Stimulated activated CD8-positive, alpha-beta memory T cell treated with anti-CD3 and anti-CD28 coated beads, Interleukin-4, amount 100 ng/mL, for 48 hours (primary cell): ENCODE measurements at places on chromosomes 11 and 22.
A peak's percentile ranks its signal among the peaks of the same experiment; 100 is the strongest.

GRCh38 chr11:45896422-45896984 is 10.6 kb downstream of the FREY1 start:
- DNase-seq = no peak

DNA sequence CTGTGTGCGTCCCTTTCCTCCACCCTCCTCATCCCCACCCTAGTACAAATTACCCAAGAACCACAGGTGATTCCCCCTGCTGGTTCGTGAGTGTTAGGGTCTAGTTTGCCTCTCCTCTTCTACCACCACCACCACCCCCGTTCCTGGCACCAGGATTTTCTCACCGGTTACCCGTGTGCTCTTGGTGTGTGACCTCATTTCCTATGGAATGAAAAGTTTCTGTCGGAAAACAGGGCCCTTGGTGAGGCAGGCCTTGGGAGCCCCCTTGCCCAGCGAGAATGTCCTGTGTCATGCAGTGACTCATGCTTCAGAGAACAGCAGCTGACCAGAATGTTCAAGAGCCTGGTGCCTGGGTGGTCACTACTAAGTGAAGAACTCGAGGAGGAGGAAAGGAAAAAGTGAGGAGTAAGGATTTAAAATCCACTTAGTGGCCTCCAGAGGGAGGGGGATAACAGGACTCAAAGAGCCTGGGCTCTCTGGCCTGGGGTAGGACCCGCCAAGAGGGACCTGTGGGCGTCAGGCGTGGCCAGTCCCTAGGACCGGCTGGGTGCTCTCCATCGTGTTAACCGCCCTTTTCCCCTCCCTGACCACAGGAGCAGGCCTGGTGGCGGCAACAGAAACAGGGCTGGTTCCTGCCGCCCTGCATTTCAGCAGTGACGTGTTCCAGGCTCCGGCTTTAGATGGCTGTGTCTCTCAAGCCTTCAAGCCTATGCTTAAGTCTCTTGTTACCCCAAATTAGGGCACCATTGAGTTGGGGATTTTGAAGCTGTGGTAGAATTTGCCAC is 30.2 kb downstream of the C22orf31 start:
- peak; percentile 26 for DNase-seq

- peak; percentile 67 for DNase-seq
Observed at GRCh38 chr22:22884888-22885840, 2.5 kb upstream of the IGLL5 start.

- no peak for DNase-seq
Observed at GRCh38 chr11:64637334-64638017, 46.5 kb downstream of the SLC22A12 start.

- DNase-seq = no peak
Observed at GRCh38 chr11:94402355-94402754, 1.1 kb upstream of the GPR83 start.

GRCh38 chr22:29146771-29147170 is 58.9 kb upstream of the EMID1 start:
- DNase-seq = no peak

DNA sequence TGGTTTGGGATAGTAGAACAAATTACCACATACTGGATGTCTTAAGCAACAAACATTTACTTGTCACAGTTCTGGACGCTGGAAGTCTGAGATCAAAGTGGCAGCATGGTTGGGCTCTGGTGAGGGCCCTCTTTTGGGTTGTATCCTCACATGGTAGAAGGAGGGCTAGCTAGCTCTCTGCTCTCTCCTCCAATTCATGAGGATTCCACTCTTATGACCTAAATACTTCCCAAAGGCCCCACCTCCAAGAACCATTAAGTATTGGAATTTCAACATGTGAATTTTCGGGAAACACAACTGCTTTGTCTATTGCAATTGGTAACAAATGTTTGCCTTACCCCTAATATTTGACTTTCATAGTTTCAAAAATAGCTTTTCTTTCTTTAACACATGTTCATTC is 52.6 kb downstream of the MUC15 start:
- DNase-seq = no peak

DNA sequence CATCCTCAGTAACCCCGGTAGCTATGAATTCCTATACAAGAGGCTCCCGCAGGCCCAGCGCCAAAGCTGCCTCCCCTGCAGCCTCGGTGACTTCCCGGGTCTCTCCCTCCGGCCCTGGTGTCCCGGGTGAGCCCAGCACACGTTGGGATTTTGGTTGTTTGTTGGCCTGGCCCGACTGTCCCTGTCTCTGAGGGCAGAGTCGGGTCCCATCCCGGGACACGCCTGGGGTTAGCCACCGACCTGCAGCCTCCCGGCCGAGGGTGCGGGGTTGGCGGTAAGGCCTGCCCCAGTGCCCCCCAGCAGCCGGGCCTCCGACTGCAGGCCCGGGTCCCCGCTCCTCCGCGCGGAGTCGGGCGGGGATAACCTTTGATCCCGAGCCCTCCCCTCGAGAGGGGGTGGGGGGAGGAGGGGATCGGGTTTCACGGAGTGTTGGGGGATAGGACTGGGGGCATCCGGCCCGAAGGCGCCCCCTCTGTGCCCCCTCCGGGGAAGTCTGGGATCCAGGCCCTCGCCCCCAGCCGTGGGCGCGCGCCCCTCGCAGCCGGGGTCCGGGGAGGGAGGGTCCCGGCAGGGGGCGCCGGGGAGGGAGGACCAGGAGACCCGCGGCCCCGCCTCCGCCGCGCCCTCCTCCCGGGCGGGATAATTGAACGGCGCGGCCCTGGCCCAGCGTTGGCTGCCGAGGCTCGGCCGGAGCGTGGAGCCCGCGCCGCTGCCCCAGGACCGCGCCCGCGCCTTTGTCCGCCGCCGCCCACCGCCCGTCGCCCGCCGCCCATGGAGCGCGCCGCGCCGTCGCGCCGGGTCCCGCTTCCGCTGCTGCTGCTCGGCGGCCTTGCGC is at the start of gene FBLN1:
Gene FBLN1, plus strand, starts transcription at position 669 of the 835 bp plus-strand sequence. Its CDS starts 103 bp downstream, at position 772.
- no peak for DNase-seq

GRCh38 chr11:72293910-72294615 is 50.1 kb upstream of the PHOX2A start:
- DNase-seq = no peak

GRCh38 chr11:123265951-123266350 is 70.9 kb upstream of the CLMP start:
- DNase-seq = no peak

- no peak for DNase-seq
Observed at GRCh38 chr11:75520688-75521087, 5.1 kb downstream of the GDPD5 start.

- DNase-seq = no peak
Observed at GRCh38 chr11:47399860-47400767, 8.3 kb upstream of the SLC39A13 start.

- DNase-seq = no peak
Observed at GRCh38 chr11:6203327-6203726, 2.0 kb upstream of the C11orf42 start.

DNA sequence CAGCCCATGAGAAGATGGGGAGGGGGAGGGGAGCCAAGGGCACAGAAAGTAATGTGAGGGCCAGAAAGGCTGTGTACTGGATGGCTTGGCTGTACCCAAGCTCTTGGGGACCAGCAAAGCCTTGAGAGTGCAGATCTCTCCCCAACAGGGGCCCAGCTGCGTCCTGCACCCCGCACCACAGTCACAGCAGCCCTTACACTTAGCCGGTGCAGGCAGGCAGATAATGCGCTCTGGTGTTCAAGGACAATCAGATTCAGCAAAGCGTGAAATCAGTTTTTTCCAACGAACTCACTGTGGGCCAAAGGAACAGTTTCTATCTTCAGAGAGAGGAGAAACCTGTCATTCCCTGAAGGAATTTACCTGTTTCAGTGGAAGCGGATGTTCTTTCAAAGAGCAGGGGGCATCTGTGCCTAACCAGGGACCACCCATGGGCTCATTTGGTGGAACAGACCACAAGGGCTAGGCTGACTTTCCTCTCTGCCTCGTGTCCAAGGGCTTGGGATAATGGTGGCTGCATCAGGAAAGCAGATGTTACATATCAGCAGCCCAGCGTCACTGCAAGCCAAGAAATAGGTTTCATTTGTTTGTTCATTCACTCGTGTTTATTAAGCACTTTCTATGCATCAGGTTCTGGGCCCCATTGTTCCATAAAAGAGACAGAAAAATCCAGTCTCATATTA is 81.2 kb upstream of the SPON1 start:
- DNase-seq = no peak

- DNase-seq = peak; percentile 76
Observed at GRCh38 chr22:25202290-25202921, 2.7 kb downstream of the CRYBB3 start.

GRCh38 chr11:66084821-66085475 is 14.9 kb downstream of the PACS1 start:
- no peak for DNase-seq

DNA sequence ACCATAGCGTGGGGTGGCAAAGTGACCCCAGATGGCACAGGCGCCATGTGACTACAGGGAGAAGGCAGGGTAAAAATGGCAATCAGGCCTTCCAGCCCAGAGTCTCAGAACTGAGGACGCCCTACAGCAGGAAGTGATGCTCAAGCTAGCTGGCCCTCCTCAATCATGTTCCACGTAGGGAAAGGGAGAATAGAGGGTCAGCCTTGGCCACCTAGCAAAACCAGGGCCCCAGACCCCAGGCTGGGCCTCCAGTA is 978 bp upstream of the ANKRD13D start:
- DNase-seq = no peak

GRCh38 chr11:35334385-35335090 is 84.8 kb downstream of the SLC1A2 start:
- DNase-seq = no peak

- no peak for DNase-seq
Observed at GRCh38 chr11:77377734-77378133, 76.2 kb upstream of the GDPD4 start.

DNA sequence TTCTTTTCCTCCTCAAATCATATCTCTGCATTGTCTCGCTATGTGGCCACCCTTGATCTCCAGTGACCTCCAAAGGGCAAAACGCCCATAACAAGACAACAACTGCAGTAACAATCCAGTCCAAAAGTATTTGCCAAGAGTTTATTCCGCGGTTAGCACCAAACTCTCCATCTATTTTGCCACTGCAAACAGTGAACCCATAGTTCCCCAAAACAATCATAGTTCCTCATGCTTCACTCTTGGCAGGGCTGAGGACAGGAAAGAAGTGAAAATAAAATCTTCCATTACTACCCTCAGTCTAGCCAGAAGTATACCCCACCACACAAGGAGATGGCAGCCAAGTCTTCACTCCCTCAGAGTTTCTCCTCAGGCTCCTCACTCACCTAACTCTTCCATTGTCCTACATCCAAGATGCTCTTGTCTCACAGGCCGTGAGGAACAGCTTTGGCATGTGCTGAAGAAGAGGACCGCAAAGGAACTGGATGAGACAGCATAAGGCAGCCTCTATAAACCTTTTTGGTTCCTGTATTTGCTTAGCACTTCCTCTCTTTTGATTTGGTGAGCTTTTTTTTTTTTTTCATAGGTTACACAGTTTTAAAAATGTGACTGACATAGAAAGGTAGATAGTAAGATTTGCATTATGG is at the start of gene LPXN:
Gene LPXN, minus strand, starts transcription at position 480 of the 644 bp plus-strand sequence. Its CDS starts 84 bp downstream, at position 396.
- DNase-seq = peak; percentile 58

DNA sequence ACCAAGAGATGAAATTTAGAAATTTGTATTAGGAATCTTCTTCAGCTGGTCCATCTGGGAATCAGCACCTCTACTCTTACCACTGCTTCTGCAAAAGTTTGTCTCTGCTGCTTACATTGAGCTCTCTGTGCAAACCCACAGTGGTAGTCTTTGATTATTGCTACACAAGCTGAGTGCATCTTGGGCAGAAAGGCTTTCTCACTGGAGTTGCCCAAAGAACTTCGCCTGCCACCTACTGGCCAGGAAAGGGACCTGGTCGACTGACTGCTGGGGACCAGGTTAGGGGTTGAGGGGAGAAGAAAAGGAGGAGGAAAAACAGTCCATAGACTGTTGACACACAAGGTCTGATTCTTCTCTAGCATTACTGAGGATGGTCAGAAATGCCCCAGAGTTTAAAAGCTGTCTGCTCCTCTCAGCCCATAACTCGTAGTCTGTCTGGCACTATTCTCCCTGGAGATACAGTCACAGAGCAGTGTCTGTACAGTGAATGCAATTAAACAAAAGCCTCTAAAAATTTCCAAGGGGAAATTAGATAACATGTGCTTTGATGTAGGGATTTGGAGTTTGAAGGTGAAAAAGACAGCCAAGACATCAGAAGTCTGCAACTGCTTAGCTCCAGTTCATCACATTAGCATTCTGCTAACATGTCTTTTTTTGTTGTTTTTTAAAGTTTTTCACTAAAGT is 215.0 kb upstream of the CTSC start:
- peak; percentile 71 for DNase-seq

GRCh38 chr22:47020166-47020565 is 257.7 kb downstream of the TBC1D22A start:
- no peak for DNase-seq

GRCh38 chr11:123145661-123146060 is 49.4 kb downstream of the CLMP start:
- DNase-seq = no peak

DNA sequence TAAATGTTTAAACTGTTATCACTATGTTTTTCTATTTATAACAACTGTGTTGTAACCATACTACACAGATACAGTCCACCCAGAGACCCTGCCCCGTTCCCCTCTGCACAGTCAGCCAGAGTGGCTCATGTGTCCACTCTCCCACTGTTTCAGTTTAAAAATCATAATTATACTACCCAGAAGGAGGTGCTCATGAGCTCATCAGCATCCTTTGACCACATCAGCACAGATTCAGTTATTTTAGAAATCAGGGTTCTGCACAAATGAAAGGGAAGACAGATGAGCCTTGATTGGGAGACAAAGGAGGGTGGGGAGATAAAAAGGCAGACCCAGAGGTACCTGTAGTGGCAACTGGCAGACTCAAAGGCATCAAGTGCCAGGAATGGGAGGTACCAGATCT is 124.3 kb downstream of the RCN1 start:
- DNase-seq = no peak

- no peak for DNase-seq
Observed at GRCh38 chr11:13679768-13680167, 11.3 kb downstream of the FAR1 start.

DNA sequence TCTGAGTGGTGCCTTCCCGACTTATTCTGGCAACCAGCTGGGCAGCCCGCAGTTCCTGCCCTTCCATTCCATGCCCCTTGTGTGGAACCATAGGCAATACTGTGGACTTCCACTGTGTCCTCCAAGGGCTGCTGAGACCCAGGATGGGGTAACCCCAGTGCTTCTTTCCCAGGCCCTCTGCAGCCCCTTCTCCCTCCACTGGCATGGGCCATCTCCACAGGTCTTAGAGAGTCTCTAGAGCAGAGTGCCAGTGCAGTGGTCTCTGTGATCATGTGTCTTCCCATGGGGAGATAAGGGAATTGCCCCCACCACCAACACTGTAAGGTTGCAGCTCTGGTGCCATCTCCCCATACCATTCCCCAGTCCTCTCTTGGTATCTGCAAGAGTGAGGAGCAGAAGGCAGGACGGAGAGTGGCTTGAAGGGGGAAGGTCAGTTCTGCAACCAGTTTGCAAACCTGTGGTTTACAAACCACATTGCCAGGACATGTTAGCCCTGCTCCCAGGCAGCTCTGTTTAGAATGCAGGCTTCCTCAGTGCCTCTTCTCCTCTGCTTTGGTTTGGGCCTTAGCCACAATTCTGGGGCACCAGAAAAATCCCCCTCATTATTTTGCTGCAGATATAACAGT is 20.9 kb upstream of the DRD2 start:
- no peak for DNase-seq

GRCh38 chr11:44979543-44980399 is 29.1 kb upstream of the TP53I11 start:
- no peak for DNase-seq

GRCh38 chr22:33362702-33363101 is 304.5 kb upstream of the SYN3 start:
- DNase-seq = no peak
